ENCODE measurements at places on chromosomes 4 and X. TPM values are rescaled to one million over a fixed set of nuclear protein-coding genes. Genes with fewer than 3 reads are reported as not detected.
A peak's percentile ranks its signal among the peaks of the same experiment; 100 is the strongest.

DNA sequence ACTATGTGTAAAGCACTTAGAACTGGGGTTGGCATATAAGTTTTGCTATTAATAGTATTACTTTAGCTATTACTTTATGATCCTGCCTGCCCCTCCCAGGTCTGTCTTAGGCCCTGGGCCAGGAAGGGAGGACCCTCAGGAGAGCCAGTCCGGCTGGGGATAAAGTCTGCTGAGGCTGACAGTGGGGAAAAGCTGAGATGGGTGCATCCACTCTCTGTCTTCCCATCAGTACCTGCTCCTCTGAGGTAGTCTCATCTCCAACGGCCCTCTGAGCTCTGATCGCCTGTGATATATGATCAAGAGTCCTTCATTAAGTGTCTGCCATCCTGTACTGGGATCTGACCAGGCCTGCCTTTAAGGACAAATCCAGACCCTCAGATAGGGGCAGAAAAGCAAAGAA lies 156.5 kb upstream of the PJA1 start:
- H3K27ac ChIP-seq: no peak overlapping the region
- no peak overlapping the region for H3K4me3 ChIP-seq
- peaks cover 6% of the 10 kb centered on the region for H3K27me3 ChIP-seq
- H3K36me3 ChIP-seq: no peaks in the 10 kb centered on the region
- peak; percentile 1 for DNase-seq
- no peaks in the 10 kb centered on the region for H3K4me1 ChIP-seq

DNA sequence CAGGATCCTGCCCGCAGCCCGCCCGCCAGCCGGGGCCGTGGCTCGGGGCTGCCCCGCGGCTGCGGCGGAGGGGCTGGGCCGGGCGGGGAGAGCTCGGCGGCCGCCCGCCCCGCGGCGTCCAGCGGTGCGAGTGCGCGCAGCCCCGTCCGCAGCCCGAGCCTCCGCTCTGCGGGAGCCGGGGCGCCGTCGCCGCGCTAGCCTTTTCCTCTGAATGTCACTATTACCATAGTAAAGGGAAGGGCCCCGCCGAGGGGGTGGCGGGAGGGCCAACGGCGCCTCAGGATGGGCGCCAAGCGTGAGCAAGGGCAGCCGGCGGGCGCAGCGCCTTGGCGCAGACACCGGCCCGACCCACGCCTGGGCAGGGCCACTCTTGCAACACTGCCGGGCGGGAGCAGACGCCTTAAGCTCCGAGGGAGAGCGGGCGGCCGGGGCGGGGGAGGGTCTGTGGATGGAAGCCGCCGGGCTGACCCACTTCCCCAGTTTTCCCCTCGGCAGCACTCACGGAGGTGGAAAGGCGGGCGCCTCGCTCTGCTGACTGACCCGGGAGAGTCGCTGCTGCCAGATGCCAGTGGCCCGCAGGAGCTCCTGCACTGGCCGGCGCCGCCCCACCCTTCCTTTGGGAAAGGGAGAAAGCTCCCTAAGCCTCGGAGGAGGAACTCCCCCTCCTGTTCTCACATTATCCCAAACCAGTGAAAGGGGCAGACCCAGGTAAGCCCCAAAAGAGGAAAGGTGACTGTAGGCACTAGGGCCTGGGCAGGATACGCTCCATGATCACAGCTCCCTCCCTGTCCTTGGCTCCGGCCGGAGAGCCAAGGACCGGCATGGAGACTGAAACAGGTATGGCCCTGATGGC lies 329.4 kb downstream of the HNRNPD start:
- peak; percentile 34 for DNase-seq
- H3K36me3 ChIP-seq: no peaks in the 10 kb centered on the region
- H3K27ac ChIP-seq: no peak overlapping the region
- no peaks in the 10 kb centered on the region for H3K4me1 ChIP-seq
- peak overlapping the region; percentile 39 for H3K4me3 ChIP-seq
- peaks cover 31% of the 10 kb centered on the region for H3K27me3 ChIP-seq

PAGE4 gene
- polyA plus RNA-seq: not detected

TSPAN7 gene
- polyA plus RNA-seq: 0.39 TPM

- no peaks in the 10 kb centered on the region for H3K27me3 ChIP-seq
- peak; percentile 88 for DNase-seq
- no peaks in the 10 kb centered on the region for H3K36me3 ChIP-seq
Measured at GRCh38 chrX:152637649-152638442, at the start of gene GABRQ. Gene GABRQ (plus strand): TSS chrX:152637895. CDS start chrX:152638203, 308 bp downstream.

- H3K4me3 ChIP-seq: peak overlapping the region; percentile 45
- no peak for DNase-seq
Measured at GRCh38 chr4:80566203-80566872, 230.8 kb downstream of the CFAP299 start.

DNA sequence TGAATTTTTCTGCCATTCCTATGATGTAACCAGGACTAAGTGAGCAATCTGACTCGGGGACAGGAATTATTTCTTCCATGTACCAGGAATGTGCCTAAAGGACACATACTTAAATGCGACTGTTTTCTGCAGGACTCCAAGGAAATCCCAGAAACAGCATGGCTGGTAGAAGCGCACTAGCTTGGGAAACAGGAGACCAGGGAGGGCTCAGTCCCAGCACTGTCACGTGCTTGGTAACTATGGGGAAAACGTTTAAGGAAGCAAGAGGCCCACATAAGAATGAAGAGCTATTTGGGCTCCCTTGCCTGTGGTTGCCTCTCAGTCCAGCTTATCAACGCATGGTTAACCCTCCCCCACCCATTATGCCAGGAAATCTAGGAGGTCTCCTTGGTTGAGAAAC lies 19.6 kb downstream of the MPP1 start:
- DNase-seq: no peak
- no peak overlapping the region for H3K27ac ChIP-seq
- H3K27me3 ChIP-seq: no peaks in the 10 kb centered on the region
- no peaks in the 10 kb centered on the region for H3K36me3 ChIP-seq

CT45A1 gene
- polyA plus RNA-seq: not detected

PPP1R2C gene
- not detected for polyA plus RNA-seq

GRCh38 chrX:22366166-22366702 lies 93.5 kb downstream of the CBLL2 start:
- DNase-seq: no peak
- H3K4me1 ChIP-seq: no peaks in the 10 kb centered on the region
- no peak overlapping the region for H3K27ac ChIP-seq
- no peaks in the 10 kb centered on the region for H3K27me3 ChIP-seq

DNA sequence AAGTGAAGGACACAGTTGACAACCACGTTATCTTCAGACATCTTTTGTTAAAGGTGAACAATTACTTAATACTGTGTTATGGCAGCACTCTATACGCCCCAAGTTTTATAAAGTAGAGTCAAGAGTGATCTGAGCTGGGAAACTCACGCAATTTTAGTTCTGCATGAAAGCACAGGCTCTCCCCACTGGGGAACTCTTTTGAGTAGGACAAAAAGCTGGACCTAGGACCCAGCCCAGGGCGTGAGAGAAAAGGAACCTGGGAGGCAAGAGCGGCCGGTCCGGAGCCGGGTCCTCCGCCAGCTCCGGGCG lies 152.6 kb upstream of the SLC4A4 start:
- H3K4me3 ChIP-seq: peak overlapping the region; percentile 62
- H3K27me3 ChIP-seq: peaks cover 48% of the 10 kb centered on the region
- no peaks in the 10 kb centered on the region for H3K4me1 ChIP-seq
- no peaks in the 10 kb centered on the region for H3K36me3 ChIP-seq

DNA sequence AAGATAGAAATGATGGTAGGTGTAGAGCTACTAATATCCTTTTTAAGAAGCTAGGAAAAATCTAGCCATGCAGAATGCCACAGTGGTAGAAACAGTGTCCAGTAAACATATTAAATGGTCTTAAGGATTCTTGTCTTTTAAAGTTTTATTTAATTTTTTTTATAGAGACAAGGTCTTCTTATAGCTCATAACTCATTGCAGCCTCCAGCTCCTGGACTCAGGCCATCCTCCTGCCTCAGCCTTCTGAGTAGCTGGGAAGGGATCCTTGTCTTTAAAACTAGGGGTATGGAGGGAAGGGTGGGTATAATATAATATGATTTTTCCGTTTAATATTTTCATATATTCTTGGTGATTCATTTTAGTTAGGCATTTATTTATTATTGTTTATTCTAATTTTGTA lies 3.8 kb downstream of the TMEM165 start:
- DNase-seq: no peak
- H3K27me3 ChIP-seq: no peaks in the 10 kb centered on the region
- peak overlapping the region; percentile 81 for H3K4me3 ChIP-seq

PASD1 gene
- 0.03 TPM for polyA plus RNA-seq

DNA sequence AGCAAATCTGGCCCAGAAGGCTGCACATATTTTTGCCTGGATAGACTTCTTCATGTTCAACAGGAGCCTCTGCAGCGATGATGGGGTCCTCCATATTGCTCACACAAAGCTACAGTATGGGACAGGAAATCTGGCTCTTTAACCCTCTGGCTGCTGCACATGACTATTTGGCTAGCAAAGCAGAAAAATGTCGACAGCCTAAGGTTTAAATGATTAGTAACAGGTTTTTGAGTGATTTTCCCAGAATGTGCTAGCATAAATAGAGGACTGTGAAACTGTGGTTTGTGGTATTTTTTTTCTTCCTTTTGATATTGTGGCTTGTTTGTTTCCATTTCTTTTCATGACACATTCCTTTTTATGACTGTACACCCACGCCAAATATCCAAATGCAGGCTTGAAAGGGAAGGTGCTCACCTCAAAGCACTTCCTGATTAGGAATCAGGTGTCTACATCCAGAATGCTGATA lies 120.2 kb upstream of the GK2 start:
- no peak for DNase-seq
- H3K4me3 ChIP-seq: no peak overlapping the region
- H3K36me3 ChIP-seq: no peaks in the 10 kb centered on the region
- no peaks in the 10 kb centered on the region for H3K27me3 ChIP-seq
- no peaks in the 10 kb centered on the region for H3K4me1 ChIP-seq

GRCh38 chr4:26215725-26216124 lies 105.1 kb upstream of the RBPJ start:
- peak; percentile 57 for DNase-seq
- H3K36me3 ChIP-seq: no peaks in the 10 kb centered on the region
- H3K4me1 ChIP-seq: peaks cover 19% of the 10 kb centered on the region
- no peak overlapping the region for H3K4me3 ChIP-seq
- H3K27ac ChIP-seq: no peak overlapping the region

DNA sequence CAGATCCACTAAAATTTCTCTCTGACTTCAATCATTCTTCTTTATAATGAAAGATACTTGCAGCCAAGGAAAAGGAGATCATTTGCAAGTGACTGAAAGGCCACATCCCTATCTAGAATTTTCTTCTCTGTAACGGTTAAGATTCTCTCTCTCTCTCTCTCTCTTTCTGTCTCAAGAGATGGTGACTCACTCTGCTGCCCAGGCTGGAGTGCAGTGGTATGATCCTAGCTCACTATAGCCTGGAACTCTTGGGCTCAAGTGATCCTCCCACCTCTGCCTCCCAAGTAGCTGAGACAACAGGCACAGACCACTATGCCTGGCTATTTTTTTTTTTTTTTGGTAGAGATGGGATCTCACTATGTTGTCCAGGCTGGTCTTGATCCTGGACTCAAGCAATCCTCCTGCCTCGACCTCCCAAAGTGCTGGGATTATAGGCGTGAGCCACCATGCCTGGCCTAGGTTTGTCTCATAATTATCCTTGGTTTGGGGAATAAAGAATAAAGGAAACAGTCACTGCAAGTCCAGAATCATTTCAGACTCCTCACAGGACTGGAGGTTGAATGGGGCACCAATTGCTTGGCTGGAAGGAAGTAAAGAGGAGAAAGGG lies 33.3 kb upstream of the GALNT7 start:
- no peak overlapping the region for H3K4me3 ChIP-seq
- H3K27ac ChIP-seq: no peak overlapping the region
- no peak for DNase-seq
- no peaks in the 10 kb centered on the region for H3K4me1 ChIP-seq

GRCh38 chrX:120321520-120322281 lies 10.4 kb upstream of the TMEM255A start:
- H3K36me3 ChIP-seq: no peaks in the 10 kb centered on the region
- no peaks in the 10 kb centered on the region for H3K4me1 ChIP-seq
- no peak for DNase-seq
- no peak overlapping the region for H3K4me3 ChIP-seq

DNA sequence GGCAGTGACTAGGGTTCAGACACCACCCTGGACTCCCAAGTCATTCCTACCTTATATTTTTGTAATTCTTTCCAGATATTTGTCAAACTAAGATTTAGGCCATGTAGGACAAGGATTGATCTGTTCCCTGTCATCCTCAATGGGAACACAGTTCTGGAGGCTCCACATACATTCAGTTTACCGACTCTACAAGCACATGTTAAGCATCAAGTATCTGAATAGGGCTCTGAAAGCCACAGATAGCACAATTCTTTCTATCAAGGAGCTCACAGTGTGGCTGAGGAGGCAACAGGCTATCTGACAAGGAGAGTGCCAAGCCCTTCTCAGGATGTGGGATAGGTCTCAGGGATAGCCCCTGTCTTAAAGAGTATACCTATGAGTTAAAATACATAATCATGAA lies 37.0 kb upstream of the CXCL8 start:
- H3K36me3 ChIP-seq: no peaks in the 10 kb centered on the region
- H3K4me3 ChIP-seq: no peak overlapping the region
- DNase-seq: no peak
- H3K27me3 ChIP-seq: no peaks in the 10 kb centered on the region
- peak overlapping the region; percentile 98 for H3K27ac ChIP-seq
- no peaks in the 10 kb centered on the region for H3K4me1 ChIP-seq

DNA sequence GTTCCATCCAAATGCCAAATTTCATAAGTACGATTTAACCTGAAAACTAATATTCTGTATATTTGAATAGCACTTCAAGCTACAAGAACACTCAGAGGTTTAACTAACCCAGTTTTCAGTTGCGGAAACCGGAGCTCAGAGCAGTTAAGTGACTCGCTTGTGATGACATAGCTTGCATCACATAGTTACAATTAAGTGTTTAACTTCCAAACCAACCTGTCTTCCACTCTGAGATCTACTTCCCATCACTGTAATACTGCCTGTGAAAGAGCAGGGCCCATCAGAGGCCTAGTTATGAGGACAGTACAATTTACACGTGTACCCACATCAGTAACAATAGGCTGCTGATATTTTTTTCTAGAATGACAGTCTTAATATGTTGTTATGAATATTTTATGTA lies 120.3 kb downstream of the MAD2L1 start:
- H3K27ac ChIP-seq: no peak overlapping the region
- no peaks in the 10 kb centered on the region for H3K27me3 ChIP-seq
- H3K4me3 ChIP-seq: no peak overlapping the region
- H3K4me1 ChIP-seq: no peaks in the 10 kb centered on the region

- no peak overlapping the region for H3K4me3 ChIP-seq
- no peak for DNase-seq
- H3K27ac ChIP-seq: no peak overlapping the region
- no peaks in the 10 kb centered on the region for H3K4me1 ChIP-seq
Measured at GRCh38 chr4:101086801-101087586, 260.3 kb downstream of the PPP3CA start.

- H3K27ac ChIP-seq: no peak overlapping the region
- H3K36me3 ChIP-seq: no peaks in the 10 kb centered on the region
- no peaks in the 10 kb centered on the region for H3K27me3 ChIP-seq
- DNase-seq: no peak
- H3K4me3 ChIP-seq: no peak overlapping the region
- no peaks in the 10 kb centered on the region for H3K4me1 ChIP-seq
Measured at GRCh38 chr4:76257824-76258223, 6.3 kb downstream of the FAM47E start.

DNA sequence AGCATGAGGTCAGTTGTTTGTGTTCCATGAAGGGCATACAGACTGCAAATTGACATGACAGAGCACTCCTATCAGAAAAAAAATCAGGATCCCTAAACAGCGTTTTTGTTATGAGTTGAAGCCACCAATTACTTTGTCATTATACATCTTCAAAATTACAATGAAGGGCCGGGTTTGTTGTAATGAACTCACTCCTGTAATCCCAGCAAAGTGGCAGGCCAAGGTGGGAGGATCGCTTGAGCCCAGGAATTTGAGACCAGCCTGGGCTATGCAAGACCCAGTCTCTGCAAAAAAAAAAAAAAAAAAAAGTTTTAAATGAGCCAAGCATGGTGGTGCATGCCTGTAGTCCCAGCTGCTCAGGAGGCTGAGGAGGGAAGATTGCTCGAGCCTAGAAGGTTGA lies 3.5 kb upstream of the DCTD start:
- H3K27me3 ChIP-seq: no peaks in the 10 kb centered on the region
- no peak overlapping the region for H3K27ac ChIP-seq
- no peak overlapping the region for H3K4me3 ChIP-seq
- H3K36me3 ChIP-seq: peaks cover under 1% of the 10 kb centered on the region
